ENCODE measurements at places on chromosomes 5 and 9.

GRCh38 chr9:137023583-137023991 is 4.5 kb downstream of the ABCA2 start:
- DNase-seq: no peak

DNA sequence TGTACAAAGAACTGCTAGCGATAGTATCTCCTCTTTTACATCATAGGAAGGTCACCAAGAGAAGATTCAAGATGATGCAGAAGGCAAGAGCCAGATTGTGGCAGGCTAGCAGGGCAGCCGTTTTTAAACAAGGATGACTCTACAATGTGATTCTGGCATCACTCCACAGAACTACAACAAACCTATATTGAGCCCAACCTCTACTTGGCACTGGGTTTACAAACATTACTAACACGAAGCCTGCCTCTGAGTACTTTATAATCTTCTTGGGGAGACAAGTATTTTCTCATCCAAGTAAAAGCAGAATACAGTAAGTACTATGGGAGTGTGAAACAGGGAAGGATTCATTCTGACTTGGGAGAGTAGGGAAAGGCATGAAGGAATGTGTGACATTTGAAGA is 448.6 kb downstream of the ZNF608 start:
- DNase-seq: no peak

DNA sequence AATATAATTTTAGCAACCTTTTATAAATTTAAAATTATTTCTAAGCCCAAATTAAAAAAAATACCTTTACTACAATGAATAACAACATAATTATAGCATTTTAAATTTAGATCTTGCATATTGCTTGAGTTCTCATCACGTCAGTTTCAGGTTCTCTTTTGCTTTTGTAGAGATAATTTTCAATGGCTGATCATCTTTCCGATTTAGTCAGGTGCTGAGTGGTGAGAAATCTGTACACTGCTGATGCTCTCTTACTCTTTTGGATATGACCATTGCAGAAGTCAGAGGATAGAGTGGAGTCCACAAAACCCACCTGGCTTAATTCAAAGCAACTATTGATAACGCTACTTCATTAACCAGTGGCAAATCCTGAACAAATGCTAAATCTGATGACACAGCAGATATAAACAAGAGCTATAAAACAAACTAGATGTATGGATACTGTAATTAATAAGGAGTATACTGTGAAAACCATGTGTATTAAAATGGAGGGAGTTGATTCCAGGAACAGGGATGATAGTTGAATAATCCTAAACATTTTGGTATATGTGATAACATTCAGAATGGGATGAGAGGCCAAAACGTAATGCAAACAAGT is 394.8 kb downstream of the CSNK1G3 start:
- no peak for DNase-seq

DNA sequence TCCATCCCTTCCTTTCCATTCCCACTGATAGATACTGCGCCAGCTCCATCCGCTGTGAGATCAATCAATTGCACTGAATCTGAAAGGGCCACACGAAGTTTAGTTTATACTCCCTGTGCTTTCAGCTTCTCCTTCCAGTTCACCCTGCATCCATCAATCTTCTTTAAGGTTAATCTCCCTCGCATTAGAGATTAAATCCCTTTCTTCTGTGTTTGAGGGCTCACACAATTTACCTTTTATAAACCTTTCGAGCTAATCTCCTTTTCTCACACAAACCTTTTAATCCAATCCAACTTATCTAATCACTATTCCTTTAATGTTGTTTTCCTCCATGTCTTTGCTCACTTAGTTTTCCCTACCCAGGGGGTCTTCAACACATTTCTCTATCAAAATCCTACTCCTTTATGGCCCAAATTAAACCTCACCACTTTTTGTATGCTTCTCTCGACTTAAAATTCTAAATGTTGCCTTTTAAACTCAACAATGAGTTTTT is 64.6 kb upstream of the HAPLN1 start:
- no peak for DNase-seq

DNA sequence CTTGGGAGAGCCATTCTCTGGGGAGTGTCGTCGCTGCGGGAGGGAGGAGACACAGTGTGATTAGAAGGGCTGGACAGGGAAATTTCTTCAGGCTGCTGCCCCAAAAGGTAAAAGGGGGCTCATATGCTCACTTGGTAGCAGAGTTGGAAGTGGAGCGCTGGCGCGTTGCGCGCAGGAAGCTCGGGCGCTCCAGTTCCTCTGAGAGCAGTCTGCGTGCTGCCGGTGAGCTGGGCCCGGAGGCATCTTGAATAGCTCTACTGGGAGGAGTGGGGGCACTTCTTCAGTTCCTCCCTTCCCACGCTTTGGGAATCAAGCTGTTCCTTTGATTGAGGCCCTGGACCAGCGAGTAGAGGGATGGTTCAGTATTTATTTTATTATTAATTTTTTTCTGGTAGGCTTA is 2.7 kb downstream of the RXFP3 start:
- DNase-seq: no peak

GRCh38 chr5:10248378-10249260 is 1.1 kb downstream of the ATPSCKMT start:
- no peak for DNase-seq

- DNase-seq: no peak
These were observed 185.7 kb downstream of the MARCHF11 start for GRCh38 chr5:15993919-15994318.

GRCh38 chr9:114180696-114181606 is 25.6 kb downstream of the COL27A1 start:
- DNase-seq: no peak
